ENCODE measurements at places on chromosomes 16 and 17. TPM values are rescaled to one million over a fixed set of nuclear protein-coding genes. Genes with fewer than 3 reads are reported as not detected.

KRT33A gene
- total RNA-seq: not detected

DNA sequence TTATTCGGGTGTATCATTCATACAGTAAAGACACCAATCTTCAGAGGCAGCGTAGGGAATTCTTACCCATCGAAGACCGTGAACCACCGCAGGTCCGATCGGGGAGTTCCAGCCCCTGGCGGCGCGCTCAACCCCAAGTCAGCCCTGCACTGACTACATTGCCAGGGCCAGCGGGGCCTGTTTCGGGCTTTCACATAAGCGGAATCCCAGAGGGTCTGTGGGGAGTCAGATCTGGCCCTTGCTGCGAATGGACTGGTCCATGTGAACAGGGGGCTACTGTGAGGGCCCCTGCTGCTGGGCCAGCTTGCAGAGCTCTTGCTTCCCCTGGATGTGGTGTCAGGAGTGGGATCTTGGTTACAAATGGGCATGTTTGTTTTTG lies 7.6 kb downstream of the PDE6G start:
- no peak overlapping the region for H3K4me3 ChIP-seq
- H3K27me3 ChIP-seq: 0 out of 2 replicates have a peak, but pooled peaks cover 4% of the 10 kb centered on the region

- H3K4me3 ChIP-seq: no peak overlapping the region
- no peaks in the 10 kb centered on the region for H3K36me3 ChIP-seq
These were observed 3.4 kb upstream of the NUBP1 start for GRCh38 chr16:10740000-10740844.

DNA sequence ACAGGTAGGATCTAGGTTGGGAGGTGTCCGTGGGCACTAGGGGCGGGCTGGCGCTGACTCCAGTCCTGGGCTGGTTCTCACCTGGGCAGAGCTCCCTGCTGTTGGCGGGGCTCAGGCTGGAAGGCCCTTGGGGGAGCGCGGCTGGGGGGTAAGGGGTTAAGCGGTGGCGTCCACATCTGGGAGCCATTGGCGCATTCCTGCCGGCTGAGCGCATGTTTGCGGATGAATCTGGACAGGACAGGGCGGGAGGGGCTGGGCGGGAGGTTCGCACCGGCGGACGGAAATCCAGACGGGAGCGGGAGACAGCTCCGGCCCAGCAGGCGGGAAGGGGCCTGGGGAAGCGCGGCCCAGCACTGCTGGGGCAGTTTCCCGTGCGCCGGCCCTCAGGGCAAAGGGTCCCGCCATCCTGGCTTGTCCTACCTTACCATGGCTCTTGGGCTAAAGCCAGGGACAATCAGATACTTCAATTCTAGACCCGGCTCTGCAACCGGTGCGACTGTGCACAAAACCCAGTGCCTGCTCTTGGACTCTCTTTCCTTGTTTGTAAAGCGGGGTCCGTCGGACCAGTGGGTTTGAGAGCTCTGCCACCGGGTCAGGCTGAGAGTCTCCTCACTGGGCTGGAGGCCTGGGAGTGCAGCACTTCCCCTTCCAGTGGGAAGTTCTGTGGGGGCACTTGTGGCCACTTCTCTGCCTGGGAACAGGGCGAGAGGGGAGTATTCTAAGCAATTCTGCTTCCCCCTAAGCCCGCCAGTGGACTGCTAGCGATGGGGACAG lies 7.8 kb downstream of the RARA start:
- H3K27ac ChIP-seq: peak overlapping the region; percentile 68
- H3K4me1 ChIP-seq: peaks cover 61% of the 10 kb centered on the region
- H3K27me3 ChIP-seq: no peaks in the 10 kb centered on the region
- peak overlapping the region; percentile 93 for H3K4me3 ChIP-seq

GRCh38 chr17:10751563-10751962 lies 21.7 kb upstream of the TMEM220 start:
- H3K27me3 ChIP-seq: no peaks in the 10 kb centered on the region
- H3K4me3 ChIP-seq: no peak overlapping the region
- H3K36me3 ChIP-seq: no peaks in the 10 kb centered on the region
- no peaks in the 10 kb centered on the region for H3K4me1 ChIP-seq
- no peak overlapping the region for H3K27ac ChIP-seq
- DNase-seq: no peak

GRCh38 chr16:30473231-30474073 lies 910 bp downstream of the ITGAL start:
- H3K4me1 ChIP-seq: no peaks in the 10 kb centered on the region
- H3K27me3 ChIP-seq: no peaks in the 10 kb centered on the region
- no peak for DNase-seq
- no peaks in the 10 kb centered on the region for H3K36me3 ChIP-seq
- no peak overlapping the region for H3K27ac ChIP-seq

DNA sequence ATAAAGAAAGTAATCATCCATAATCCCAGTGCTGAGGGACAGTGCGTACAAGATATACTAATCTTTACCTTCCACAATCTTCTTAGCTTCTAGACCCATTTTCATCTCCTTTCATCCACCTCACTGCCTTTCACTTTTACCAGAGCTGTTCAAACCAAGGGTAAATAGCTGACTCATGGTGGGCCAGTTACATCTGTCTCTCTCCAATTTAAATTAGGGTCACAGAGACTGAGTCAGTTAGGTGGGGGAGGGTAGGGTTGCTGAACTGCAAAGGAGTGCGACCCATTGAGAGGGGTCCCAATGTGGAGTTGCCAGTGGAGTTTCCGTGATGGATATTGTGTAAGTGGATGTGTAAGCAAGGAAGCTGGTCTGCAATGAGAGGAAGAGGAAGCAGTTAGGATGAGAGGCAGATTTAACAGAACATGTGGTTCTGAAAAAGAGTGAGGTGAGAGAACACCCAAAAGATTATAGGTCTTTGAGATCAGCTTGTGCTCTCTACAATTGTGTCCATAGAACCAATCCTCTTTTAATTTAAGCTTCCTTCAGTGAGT lies 83.5 kb downstream of the GP2 start:
- no peaks in the 10 kb centered on the region for H3K27me3 ChIP-seq
- no peak for DNase-seq
- no peaks in the 10 kb centered on the region for H3K36me3 ChIP-seq
- H3K4me3 ChIP-seq: no peak overlapping the region
- no peaks in the 10 kb centered on the region for H3K4me1 ChIP-seq
